Stimulated activated CD4-positive, alpha-beta T cell treated with anti-CD3 and anti-CD28 coated beads, Interleukin-2, amount 100 ng/mL, for 24 hours (primary cell): ENCODE measurements at places on chromosomes 2 and 18.

DNA sequence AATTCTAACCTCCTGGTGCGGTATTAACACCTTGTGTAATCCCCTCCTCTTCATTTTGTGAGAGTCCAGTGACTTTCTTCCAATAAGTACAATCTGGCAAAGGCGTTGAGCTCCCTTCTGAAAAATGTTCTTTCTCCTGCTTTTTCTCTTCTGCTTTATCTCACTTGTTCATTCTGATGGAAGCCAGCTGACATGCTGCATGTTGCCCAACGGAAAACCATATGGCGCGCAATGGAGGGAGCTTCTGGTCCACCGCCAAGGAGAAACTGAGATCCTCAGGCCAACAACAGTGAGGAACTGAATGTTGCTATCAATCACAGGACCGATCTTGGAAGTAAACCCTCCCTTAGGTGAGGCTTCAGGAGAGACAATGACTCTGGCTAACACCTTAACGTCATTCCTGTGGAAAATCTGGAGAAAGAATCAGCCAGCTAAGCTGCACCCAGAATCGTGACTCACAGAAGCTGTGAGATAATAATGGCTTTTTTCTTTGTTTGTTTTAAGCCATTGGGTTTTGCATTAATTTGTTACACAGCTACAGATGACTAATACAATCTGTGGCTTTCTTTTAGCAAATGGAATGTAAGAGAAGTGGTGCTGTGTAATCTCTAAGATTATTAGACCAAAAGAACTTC lies 1323.9 kb upstream of the DDX18 start:
- DNase-seq, result no peak

GRCh38 chr18:74141667-74142066 lies 6.0 kb downstream of the FBXO15 start:
- DNase-seq, result no peak

GRCh38 chr2:129078548-129078947 lies 759.9 kb upstream of the HS6ST1 start:
- no peak for DNase-seq

DNA sequence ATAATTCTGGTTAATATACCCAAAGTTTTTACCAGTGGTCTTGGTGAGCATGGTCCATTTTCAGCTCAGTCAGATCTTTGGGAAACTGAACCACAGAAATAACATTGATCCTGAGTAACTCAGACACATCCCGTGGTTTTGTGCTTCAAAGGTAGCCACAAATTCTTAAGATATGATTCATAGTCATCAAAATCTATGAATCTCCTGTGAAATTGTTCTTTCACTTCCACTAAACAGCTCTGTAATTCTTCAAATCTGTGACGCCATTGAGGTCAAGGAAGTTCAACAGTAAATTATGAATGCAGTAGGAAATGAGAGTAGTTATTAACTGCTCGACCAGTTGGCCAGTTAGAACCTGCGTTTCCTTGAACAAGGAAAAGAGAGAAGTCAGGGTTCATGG lies 147.3 kb downstream of the IRS1 start:
- DNase-seq, result no peak

GRCh38 chr2:172572981-172573380 lies 17.1 kb downstream of the PDK1 start:
- no peak for DNase-seq
